ENCODE measurements at places on chromosomes 7 and 10.

GRCh38 chr10:131650169-131650705 is 250.6 kb upstream of the PPP2R2D start:
- no peak for DNase-seq

- no peak for DNase-seq
These were observed 50.3 kb downstream of the FAM53B start for GRCh38 chr10:124693801-124694416.

DNA sequence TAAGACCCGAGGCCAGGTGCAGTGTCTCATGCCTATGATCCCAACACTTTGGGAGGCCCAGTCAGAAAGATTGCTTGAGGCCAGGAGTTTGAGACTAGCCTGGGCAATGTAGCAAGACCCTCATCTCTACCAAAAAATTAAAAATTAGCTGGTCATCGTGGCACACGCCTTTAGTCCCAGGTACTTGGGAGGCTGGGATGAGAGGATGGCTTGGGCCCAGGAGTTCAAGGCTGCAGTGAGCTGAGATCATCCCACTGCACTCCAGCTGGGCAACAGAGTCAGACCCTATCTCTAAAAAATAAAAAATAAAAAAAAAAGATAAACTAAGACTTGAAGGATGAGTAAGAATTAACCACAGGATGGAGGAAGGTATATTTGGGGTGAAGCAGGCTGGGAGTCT is 77.9 kb downstream of the JCAD start:
- no peak for DNase-seq

DNA sequence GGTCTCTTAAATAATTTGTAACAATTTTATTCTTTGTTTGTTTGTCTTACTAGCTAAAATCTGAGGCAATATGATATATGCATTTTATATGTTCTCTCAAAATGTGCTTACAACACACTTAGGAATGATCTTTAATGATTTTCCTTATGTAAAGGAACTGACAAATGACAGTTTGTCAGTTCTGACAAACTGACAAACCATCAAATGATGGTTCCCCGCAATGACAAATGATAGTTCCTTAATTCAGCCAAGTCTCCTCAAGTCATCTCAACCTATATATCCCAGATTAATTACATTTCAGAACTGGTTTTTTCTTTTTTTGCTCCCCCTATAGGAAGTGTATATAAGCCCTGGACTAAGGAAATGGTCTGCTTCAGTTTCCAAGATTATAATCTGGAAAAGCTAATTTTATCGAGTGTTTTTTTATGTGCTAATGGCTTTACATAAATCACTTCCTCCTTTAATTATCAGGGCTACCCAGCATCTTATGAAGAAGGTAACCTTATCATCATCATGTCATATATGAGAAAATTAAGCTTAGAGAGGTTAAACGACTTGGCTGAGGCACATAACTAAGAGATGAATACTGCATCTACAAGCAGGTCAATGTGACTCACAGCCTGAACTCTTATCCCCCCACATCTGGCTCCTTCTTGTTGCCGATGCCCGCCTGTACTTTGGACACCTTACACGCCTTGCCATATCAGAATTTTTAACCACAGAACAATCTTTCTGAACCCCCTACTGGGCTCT is 75.1 kb downstream of the RELN start:
- no peak for DNase-seq

DNA sequence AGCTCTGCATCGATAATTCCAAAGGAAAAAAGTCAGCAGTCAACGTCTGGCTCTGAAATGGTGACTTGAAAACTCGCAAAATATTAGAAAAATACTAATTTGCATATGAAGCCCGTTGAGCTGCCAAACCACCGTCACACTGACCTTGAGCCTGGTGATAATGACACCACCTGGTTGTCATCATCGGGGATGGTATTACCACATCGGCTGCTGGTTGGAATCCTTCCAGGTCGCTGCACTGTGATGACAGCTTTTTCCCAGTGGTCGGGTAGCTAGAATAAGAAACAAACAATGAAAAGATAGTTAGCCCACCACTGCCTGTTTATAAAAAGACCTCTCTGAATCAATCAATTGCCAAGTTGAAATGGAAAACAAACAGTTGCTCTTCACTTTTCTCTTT is 41.6 kb downstream of the LAMB1 start:
- DNase-seq, result no peak
